AML-193 (cell line): ENCODE measurements at places on chromosomes 4 and X.
A peak's percentile ranks its signal among the peaks of the same experiment; 100 is the strongest.

DNA sequence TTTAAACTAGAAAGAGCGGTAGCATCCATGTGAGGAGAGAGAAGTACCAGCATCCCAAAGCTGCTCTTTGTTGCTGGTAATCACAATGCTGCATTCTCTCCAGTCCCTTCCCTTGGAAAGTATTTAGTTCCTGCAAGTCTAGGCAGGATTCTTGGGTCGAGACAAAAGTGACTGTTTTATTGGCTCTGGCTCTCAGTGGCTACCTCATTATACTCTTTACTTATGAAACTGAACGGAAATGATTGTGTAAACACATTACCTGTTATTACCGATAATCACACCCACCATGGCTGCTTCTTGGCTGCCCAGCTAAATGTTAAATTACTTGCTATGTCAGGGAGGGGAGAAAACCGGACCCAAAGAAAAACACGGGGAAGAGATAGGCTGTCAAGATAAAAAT lies 26.2 kb downstream of the ATXN3L start:
- DNase-seq, result no peak

DNA sequence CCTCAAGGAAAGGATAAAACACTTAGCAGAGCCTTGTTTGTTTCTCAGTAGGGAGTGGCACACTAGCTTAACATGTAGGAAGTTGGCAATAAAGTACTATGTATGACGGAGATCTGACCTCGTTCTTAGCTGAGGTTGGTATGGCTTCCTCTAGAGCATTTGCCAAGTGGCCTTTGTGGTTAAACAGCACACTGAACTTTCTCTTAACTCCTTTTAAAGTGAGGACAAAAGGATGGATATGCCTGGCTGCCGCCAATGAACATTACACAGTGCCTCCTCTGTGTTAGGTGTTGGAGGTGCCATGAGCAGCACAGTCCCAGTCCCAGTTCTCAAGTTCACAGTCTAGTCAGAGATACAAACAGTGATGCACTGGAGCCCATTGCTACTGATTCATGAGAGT lies 54.4 kb downstream of the VGLL1 start:
- no peak for DNase-seq

GRCh38 chr4:7158991-7159390 lies 33.3 kb upstream of the SORCS2 start:
- DNase-seq, result no peak

DNA sequence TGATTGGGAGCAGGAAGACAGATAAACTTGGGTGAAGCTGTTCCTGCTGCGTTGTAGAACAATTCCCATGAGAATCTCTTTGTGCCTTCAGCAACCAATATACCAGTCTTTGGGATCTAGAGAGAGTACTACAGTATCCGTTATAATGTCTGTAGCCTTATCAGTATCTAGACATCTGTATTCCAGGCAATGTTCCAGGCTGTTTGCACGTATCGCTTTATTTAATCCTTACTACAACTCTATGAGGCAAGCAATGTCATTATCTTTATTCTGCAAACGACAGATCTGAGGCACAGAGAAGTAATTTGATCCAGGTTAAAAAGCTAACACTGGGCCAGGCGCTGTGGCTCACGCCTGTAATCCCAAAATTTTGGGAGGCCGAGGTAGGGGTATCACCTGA lies 251.6 kb downstream of the ARHGAP24 start:
- no peak for DNase-seq

GRCh38 chrX:1307626-1308340 lies 28.8 kb upstream of the IL3RA start:
- DNase-seq, result no peak

- no peak for DNase-seq
Measured at GRCh38 chr4:102157984-102158383, 187.3 kb downstream of the SLC39A8 start.

GRCh38 chr4:182142176-182143085 lies 100.8 kb upstream of the TENM3 start:
- DNase-seq, result no peak

DNA sequence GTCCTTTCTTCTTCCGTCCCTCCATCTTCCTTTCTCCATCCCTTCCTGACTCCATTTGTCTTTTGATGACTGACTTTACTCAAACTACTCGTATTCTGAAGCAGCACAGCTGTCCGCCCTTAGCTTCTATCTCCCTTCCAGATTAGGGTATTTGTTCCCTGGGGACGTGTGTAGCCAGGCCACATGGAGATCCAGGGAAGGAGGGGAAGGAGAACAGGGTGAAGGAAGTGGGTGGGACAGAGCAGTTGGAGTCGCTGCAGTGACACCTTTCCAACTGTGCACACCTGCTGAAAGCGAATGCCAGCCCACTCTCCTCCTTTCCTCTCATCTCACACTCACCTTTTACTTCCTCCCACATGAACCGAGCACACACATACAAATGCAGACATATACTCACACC lies 323.8 kb downstream of the DCTD start:
- DNase-seq, result no peak

- DNase-seq, result no peak
Measured at GRCh38 chr4:137343221-137343620, 189.1 kb downstream of the PCDH18 start.

- DNase-seq, result no peak
Measured at GRCh38 chr4:162837679-162838078, 329.0 kb downstream of the NAF1 start.

DNA sequence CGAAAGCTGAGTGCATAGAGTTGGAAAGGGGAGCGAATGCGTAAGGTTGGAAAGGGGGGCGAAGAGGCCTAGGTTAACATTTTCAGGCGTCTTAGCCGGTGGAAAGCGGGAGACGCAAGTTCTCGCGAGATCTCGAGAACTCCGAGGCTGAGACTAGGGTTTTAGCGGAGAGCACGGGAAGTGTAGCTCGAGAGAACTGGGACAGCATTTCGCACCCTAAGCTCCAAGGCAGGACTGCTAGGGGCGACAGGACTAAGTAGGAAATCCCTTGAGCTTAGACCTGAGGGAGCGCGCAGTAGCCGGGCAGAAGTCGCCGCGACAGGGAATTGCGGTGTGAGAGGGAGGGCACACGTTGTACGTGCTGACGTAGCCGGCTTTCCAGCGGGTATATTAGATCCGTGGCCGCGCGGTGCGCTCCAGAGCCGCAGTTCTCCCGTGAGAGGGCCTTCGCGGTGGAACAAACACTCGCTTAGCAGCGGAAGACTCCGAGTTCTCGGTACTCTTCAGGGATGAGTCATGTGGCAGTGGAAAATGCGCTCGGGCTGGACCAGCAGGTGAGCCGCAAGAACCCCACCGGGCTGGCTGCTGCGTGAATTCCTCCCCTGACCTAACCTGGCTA lies at the start of gene DDX3X:
Gene DDX3X (plus strand): TSS at position 419 of the 619 bp plus-strand sequence. CDS start 91 bp downstream, at position 510.
- DNase-seq, result peak; percentile 61

DNA sequence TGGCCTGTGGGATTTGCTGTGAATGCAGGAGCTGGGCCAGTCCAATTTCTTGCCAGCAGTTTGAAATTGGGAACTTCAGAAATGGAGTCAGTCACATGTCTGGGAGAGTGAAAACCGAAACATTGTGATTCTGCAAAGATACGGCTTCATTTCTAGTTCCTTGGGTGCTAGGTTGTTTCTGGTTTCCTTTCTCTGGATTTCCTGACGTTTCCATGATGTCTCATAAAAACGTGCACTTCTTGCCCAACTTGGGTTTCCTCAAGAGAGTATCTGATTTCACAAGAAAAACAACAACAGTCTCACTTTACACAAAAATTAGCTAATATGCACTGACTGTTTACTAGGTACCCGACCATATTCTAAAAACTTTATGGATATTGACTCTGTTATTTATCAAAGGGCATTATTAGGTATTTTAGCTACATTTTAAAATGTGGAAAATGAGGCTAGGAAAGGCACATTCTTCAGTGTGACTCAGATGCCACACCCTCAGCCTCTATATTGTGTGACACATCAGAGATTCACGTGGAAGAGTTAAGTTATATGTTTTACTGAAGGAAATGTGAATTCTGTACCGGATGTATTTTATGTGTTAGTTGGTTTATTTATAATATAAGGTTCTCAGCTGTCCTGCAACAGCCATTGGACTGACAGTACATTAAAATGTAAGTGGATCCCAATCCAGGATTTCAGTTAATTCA lies 225.0 kb upstream of the PUDP start:
- no peak for DNase-seq
